GM12892 (cell line): ENCODE measurements at places on chromosomes 11 and 22.

- no peak for DNase-seq
Observed at GRCh38 chr11:60974726-60975125, 3.2 kb downstream of the CD6 start.

- no peak for DNase-seq
Observed at GRCh38 chr11:45877221-45877620, 8.2 kb upstream of the MAPK8IP1 start.

DNA sequence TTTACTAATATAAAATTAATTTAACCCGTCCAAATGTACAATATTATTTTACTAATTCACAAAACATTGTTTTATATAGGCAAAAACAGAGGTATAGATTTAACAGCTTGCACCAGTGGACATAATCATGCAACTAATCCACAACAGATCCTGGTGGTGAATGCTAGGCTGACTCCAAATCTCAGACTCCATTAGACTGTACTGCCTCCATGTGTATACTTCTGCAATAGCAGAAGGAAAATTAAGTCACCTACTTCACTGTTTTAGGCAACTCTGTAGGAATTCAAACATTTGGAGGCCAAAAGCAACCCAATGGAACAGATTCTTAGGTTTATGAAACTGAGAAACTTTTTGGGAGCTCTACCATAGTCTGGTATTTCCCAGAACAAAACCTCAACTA is 30.0 kb upstream of the RAB39A start:
- DNase-seq = no peak

- DNase-seq = no peak
Observed at GRCh38 chr22:50610041-50610451, 9.5 kb downstream of the MAPK8IP2 start.

- no peak for DNase-seq
Observed at GRCh38 chr11:47955061-47955755, 25.2 kb upstream of the PTPRJ start.

- no peak for DNase-seq
Observed at GRCh38 chr11:109547356-109548027, 125.5 kb downstream of the C11orf87 start.

DNA sequence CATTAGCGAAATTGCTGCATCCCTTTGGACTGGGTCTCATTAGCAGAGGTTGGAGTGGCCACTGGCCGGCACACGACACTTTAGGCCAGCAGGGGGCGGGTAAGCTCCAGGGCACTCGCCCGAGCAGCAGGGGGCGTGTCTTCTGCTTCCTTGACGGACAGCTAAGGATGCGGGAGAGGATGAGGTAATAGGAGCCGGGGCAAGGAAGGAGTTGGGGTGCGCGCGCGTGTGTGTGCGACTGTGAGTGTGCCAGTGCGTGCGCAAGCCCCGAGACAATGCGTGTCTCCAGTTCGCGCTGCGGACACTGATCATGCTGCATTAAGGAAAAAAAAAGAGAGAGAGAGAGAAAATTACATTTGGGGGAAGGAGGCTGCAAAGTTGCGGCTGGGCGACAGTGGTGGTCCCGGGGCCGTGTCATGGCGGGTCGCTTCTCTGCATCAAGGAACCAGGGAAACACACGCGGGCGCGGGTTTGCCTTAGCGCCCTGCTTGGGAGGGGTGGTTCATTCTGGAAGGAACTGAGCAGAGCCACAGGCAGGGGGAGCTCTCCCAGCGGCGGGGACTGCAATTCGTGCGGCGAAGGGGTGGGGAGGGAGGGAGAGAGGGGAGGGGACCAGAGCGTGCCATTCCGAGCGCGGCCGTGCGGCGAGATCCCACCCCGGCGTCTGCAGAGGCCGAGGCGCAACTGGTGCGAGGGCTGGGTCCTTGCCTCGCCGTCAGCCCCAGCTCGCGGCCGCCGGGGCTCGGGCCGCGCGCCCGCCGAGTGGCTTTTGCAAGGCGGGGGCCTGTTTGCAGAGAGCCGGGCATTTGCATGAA is at the start of gene DTX4:
DTX4 (plus strand) TSS at position 625 of the 815 bp plus-strand sequence. CDS start 464 bp downstream, outside the sequence.
- peak; percentile 78 for DNase-seq

- no peak for DNase-seq
Observed at GRCh38 chr11:92308366-92308765, 83.7 kb downstream of the FAT3 start.

DNA sequence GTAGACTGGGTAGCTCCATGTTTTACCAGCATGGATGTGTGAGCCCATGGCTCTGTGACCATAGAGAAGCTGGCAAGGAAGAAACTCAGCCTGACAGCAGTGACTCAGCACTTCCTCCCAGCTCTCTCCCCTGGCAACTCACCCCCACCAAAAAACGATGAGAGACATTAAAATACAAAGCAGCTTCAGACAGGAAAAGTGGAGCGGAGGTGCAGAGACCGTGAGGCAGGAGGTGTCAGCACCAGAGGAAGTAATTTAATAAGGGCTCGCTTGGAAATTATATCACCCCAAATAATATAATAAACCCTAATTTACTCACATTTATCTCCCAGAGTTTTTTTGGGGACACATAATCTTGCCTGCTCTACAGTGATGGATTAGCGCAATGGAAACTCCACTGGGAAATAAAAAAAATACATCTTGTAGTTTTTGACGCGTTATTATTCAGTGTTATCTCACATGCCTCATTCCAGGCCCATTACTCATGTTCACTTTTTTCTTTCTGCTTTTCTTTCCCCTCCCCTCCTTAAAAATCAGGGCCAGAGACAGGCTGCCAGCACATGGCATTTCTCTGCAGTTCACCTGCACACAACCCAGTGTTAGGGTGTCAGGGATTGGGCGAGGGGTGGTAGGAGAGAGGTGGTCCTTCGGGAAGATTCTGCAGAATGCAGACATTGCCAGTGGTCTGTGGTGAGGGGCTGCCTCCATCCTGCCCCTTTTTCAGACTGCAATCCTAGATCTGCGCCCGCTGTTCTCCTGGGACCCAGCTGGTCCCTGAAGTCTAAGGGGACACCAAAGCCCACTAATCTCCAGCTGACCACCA is 170.8 kb downstream of the BUD13 start:
- DNase-seq = no peak

DNA sequence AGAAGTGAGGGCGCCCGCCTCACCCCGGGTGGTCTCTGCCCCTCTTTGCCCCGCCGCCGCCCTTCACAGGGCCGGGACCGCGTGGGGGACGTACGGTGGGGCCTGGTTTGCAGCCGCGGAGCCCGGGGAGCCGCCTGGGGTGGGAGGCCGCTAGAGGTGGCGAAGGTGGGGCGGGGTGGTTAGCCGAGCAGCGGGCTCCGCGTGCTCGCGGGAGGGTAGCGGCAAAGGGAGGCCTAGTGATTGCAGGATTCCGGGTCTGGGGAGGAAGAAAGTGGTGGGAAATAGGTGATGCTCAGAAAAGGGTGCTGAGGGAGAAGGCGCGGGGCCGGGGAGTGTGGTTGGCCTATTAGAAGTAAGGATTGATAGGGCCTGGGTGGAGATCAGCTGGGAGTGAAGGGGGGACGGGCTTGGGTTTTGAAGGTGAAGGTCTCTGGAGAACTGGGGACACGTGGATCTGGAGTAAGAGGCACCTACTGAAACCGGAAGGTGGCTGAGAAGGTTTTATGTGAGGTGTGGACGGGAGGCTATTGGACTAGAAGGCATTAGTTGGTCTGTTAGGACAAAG is 571 bp downstream of the FAR1 start:
- DNase-seq = peak; percentile 30

DNA sequence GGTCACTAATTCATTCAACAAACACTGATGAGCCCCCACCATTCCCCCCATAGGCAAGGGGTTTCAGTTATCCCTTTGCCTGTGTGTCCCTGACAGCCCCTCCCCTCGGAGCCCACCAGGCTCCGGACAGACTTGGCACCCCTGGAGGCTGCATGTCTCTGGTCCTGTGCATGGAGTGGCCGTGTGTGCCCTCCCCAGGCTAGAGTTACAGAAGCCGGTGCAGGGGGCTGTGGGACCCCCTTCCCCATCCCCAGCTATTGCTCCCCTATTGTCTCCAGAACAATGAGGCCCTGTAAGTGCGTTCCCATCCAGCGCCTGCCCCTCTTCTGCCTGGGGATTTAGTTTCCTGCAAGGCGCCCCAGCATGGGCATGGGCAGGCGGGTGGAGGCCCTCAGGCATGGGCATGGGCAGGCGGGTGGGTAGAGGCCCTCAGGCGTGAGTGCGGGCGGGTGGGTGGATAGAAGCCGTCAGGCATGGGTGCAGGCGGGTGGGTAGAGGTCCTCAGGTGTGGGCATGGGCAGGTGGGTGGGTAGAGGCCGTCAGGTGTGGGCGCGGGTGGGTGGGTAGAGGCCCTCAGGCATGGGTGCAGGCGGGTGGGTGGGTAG is 1.5 kb downstream of the MUC2 start:
- no peak for DNase-seq

- DNase-seq = no peak
Observed at GRCh38 chr11:40236526-40236925, 1222.9 kb downstream of the LRRC4C start.

- DNase-seq = no peak
Observed at GRCh38 chr11:14857621-14858020, 34.4 kb downstream of the CYP2R1 start.

- DNase-seq = no peak
Observed at GRCh38 chr11:54930930-54931329, 224.3 kb downstream of the OR4A5 start.

- DNase-seq = no peak
Observed at GRCh38 chr11:15640318-15640717, 525.6 kb downstream of the INSC start.

- DNase-seq = no peak
Observed at GRCh38 chr11:44028816-44029506, 18.8 kb upstream of the ACCSL start.

DNA sequence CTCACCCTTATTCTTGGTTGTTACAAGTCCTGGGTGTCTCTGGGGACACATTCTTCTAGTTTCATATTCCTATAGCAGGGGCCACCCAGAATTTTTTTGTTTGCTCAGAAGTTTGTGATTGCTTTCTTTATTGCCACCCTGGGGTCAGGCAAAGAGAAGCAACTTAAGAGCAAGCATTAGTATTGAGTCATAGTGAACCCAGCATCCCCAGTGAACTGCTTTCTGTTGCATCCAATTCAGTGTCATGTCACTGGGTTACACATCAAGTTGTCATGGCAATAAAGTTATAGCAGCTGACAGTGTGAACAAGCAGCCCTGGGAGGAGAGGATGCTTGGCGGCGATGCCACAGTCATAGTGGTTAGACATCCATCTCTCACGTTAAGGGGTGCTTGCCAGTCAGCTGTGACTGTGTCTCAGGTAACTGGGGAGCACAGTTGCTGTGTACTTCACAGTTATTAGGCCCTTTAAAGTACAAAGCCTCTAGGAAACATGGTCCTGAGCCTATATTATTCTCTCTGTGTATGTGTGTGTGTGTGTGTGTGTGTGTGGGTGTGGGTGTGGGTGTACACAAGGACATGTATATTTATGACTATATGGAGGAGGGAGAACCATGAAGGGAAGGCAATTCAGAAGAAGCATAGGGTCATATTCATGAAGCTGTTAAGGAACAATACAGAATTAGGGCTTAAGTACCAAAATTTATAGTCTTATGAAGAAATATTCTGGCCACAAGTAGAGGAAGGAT is 52.5 kb downstream of the TRIM44 start:
- DNase-seq = no peak

- DNase-seq = no peak
Observed at GRCh38 chr11:16239141-16240105, 116.9 kb downstream of the SOX6 start.

DNA sequence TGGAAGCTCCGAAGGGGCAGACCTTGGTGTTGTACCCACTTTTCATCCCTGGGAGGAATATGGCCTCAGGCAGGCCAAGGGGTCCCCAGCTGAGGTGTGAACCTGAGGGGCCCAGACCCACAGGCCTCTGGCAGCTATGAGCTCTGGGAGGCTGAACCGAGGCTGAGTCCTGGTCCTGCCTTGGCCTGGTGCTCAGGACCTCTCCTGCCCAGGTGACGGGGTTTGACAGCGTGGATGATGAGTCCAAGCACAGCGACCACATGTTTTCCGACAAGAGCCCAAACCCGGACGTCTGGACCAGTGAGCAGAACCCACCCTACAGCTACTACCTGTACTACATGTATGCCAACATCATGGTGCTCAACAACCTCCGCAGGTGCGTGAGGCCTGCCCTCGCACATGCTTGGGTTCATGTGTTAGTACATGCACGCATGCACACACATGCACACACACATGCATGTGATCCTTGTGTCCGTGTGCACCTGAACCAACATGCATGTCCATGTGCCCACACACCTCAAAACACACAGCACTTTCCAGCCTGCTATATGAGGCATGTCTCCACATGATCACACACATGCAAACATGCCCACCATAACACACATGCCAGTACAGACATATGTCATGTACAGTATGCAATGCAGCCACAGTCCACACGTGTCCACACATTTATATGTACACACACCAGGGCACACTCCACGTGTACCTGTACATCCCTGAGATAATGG is 40.9 kb downstream of the RNF141 start:
- no peak for DNase-seq

DNA sequence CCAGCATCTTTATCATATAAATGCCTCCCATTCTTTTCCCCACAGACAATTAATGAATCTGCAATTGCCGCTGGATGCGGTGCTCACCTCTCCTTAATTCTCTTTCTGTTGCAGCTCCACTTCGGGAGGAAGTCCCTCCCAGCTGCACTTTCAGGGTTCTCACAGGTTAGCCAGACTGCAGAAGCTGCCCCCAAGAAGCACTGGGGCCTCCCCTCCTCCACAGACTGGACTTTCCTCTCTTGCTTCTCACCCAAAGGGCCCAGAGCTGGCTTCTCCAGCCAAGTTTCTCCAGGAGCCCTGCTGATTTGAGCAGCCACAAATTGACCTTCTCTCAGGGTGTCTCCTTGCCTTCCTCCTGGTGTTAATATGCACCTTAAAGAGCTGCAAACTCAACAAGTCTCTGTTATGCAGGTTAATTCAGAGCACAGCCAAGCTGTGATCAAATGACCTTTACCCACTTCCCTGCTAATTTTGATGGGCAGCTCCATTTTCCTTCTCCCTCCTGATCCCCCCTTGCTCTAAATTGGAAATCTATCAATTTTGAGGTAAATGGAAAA is 298.9 kb downstream of the BUD13 start:
- no peak for DNase-seq

- no peak for DNase-seq
Observed at GRCh38 chr11:93655581-93656255, 5.8 kb upstream of the CEP295 start.

GRCh38 chr22:37374571-37374970 is 52.7 kb downstream of the ELFN2 start:
- DNase-seq = no peak

DNA sequence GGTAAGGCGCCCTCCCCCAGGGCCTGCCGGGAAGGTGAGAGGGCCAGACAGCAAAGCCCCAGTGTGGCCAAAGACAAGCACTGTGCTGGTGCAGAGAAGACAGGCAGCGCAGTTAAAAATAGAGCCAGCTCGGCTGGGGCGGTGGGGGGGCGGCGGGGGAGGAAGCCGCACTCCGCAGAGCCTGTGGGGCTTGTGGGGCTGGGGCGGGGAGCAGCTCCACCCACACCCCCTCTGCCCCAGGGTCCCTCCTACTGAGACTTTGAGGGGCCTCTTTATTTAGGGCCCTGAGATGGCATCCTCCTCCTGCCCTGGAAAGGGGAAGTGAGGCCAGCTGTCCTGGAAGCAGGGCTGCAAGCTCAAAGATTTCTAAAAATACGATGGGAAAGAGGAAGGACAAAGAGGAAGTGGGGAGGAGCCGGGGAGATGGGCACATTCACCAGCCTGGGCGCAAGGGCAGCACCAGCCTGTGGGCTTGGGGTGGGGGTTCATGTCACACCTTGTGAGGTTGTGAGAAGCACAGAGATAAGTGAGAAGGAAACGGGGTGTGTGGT is 2.6 kb downstream of the CYTH4 start:
- peak; percentile 73 for DNase-seq
